NCI-H1105 treated with DMSO at 0.1 percent for 48 hours (cell line): ENCODE measurements at places on chromosomes 1 and 21.
A peak's percentile ranks its signal among the peaks of the same experiment; 100 is the strongest.

DNA sequence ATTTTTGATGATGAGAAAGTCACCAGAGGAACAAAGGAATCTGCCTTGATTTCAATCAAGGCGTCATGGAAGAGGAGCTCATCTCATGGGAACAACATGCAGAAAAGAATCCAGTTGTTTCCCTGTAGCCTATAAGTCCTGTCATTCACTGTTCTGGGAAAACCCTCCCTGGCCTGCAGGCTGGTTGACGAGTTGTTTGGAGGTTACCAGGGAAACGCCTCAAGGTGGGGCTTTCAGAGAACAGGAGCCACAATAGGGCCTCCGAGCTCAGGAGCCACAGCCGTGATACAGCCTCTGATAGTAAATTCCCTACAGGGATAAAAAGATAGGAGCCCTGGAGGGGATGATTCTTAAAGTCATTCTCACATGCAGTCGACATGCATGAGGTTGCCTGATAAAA lies 135.2 kb downstream of the PSMG1 start:
- DNase-seq = peak; percentile 10

DNA sequence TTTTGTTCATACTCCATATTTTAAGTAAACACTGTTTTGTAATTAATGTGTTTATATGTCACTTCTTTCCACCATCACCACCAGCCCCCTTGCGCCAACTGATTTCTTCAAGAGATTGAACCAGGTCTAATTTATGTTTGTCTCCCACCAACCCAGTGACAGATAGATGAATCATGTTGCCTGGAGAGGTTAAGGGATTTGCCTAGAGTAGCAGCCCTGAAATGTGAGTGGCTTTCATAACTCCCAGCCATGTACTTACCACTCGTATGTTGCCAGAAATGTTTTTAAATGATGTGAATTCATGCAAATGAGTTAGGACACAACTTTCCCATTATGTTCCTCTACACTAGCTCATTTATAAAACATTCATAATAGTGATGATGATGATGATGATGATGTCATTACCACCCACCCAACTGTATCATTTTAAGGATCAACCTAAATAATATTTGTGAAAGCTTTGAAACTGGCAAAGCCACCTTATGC lies 86.9 kb downstream of the LRRC8D start:
- DNase-seq = no peak

GRCh38 chr1:215417122-215417521 lies 150.0 kb upstream of the KCTD3 start:
- no peak for DNase-seq

DNA sequence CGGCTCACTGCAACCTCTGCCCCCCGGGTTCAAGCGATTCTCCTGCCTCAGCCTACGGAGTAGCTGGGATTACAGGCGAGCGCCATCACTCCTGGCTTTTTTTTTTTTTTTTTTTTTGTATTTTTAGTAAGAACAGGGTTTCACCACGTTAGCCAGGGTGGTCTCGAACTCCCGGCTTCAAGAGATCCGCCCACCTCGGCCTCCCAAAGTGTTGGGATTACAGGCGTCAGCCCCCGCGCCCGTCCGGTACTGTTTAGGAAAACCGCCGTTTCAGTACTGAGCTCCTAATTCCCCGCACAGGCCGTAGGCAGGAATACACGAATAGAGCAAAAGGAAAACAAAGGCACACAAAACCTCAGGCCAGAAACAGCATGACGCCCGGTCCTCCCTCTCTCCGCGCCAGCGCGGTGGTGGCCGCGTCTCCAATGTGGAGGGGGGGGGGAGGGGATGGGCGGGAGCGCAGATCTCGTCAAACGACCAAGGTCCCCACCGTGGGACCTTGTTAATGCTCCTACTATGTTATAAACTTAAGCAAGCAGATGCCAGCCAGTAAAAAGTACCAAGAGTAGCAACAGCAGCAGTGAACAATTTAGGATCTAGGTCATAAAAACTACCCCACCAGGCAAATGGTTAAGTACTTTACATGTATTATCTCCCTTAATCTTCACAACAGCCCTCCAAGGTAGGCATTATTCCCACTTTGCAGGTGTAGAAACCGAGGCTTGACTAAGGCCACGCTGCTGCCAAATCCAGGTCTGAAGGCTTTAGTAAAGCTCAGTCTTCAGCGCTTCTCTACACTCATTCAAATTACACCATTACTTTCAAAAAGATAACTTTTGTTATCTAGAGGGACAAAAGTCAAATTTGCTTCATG lies 648 bp upstream of the ADAR start:
- peak; percentile 56 for DNase-seq

DNA sequence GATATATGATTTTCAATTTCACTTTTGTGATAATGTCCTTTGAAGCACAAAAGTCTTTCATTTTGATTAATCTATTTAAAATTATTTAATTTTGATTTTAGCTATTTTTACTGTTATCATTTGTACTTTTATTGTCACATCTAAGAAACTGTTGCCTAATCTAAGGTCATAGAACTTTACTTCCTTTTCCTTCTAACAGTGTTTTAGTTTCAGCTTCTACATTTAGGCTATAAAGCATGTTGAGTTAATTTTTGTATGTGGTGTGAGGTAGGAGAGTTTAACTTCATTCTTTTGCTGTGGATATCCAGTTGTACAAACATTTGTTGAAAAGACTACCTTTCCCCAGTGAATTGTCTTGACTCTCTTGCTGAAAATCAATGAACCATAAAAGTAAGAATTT lies 204.5 kb downstream of the TM2D1 start:
- DNase-seq = no peak

DNA sequence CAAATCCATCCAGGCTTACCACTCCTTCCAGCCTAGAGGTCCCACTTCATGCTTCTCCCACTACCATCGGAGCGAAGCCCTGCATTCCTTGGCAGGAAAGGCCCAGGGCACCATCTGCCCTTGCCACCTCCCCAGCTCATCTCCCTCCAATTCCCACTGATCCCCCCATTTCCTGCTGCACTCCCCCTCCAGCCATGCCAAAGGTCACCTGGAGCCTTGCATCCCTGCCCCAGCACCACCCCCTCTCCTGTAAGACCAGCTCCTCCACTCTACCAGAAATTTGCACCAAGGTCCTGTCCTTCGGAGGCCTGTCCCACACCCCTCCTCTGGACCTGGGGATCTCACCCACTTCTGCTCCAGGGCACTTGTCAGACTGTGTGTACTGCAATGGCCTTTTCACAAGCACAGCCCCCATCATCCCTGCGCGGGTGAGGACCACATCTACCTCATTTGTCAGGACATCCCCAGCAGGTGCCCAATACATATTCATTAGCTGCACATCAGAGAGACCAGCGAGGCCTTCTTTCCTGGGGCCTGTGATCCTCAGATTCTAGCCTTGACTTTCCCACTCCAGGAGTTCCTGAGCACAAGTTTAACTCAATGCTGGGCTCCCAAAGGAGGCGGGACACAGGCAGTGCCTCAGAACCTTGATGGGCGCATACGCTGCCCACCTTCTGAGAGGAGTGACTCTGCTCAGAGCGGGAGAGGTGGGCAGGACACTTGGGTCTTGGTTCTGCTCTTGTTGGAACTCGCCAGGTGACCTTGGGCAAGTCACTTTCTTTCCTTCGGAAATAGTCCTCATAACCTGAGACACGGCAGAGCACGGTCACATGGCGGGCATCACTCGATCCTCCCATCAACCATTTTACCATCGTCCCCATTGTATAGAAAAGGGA lies 49.9 kb upstream of the EDN2 start:
- DNase-seq = no peak

DNA sequence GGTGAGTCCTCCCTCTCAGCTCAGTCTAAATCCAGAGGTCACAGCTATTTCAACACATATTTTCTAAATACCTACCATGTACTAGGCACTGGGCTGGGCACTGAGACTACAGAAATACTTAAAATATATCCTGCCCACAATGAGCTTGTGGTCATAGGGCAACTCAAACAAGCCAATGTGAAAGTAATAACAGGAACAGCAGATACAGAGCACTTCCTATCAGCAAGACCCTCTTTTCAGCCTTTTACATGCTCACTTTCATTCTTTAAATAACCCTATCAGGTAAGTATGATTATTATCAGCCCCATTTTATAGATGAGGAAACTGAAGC lies 71.9 kb downstream of the CD34 start:
- DNase-seq = no peak

GRCh38 chr1:39490596-39491145 lies 765 bp upstream of the BMP8A start:
- DNase-seq = peak; percentile 56

- DNase-seq = no peak
These were observed 2.2 kb downstream of the MIGA1 start for GRCh38 chr1:77781683-77782082.

GRCh38 chr21:25850126-25850842 lies 115.5 kb downstream of the GABPA start:
- peak; percentile 20 for DNase-seq

DNA sequence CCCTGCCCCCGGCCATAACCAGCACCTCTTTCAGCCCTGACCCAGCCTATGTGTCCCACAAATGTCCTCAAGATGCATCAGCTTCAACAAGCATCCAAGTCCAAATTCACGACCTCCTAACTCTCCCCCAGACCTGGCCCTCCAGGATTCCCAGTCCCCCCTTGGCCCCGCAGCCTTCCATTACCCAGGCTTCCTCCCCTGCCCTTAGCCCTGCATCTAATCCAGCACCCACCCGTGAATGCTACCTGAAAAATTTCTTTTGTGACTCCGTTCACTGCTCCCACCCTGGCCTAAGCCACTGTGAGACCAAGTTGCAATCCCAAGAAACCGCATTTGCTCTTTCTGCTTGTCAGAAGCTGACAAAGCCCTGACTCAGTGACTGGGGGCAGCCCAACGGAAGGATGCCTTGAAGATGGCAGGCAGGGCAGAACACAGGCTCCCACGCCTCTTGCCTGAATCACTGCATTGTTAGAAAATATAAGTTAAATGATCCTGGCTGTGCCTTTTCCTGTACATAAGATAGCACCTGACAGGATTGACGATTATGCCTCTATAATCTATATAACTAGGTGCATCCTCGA lies 939 bp upstream of the MFAP2 start:
- no peak for DNase-seq
